ENCODE measurements at places on chromosomes 3 and 15. TPM values are rescaled to one million over a fixed set of nuclear protein-coding genes. Genes with fewer than 3 reads are reported as not detected.

Gene FLNB
- total RNA-seq = 431 TPM

Gene KBTBD13
- total RNA-seq = not detected

Gene SPTSSB
- not detected for total RNA-seq

Gene SLC12A1
- not detected for total RNA-seq

Gene TRAK1
- total RNA-seq = 43.7 TPM

Gene SENP7
- total RNA-seq = 11.4 TPM

Gene GRM7
- not detected for total RNA-seq

Gene GABRB3
- total RNA-seq = 0.22 TPM

Gene FSIP1
- total RNA-seq = 0.88 TPM

Gene DUOX1
- total RNA-seq = under 0.01 TPM

Gene SLC22A13
- total RNA-seq = 0.43 TPM

Gene LRRC31
- total RNA-seq = not detected

Gene MED12L
- total RNA-seq = 0.43 TPM

Gene CPN2
- total RNA-seq = not detected

Measured in placental pericyte (primary cell).